ENCODE measurements at places on chromosomes 3 and 15.

DNA sequence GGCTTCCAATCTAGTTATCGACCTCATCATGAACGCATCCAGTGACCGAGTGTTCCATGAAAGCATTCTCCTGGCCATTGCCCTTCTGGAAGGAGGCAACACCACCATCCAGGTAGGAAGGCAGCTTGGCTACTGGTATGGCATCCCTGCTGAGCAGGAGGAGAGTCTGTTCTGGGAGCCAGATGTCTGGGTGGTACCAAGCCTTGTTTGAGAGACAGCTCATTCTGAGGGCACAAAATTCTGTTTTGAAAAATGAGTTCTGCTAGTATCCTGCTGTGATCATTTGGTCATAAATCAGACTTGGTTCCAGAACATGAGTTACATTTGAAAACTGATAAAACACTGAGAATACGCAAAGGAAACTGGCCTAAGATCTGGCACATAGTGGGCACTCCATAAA is 242.1 kb downstream of the ITPR1 start:
- DNase-seq = no peak

GRCh38 chr3:81132995-81133394 is 628.5 kb downstream of the GBE1 start:
- no peak for DNase-seq

DNA sequence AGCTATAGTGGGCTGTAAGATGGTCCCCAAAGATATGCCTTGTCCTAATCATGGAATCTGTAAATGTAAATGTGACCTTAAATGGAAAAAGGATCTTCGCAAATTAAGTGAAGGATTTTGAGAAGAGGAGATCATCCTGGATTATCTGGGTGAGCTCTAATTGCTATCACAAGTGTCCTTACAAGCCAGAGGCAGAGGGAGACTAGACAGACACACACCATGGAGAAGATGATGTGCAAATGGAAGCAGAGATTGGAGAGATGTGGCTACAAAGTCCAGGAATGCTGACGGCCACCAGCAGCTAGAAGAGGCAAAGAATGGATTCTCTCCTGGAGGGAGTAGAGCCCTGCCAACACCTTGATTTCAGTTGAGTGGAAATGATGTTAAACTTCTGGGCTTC is 102.3 kb upstream of the PROK2 start:
- no peak for DNase-seq

- no peak for DNase-seq
Observed at GRCh38 chr15:39125904-39126303, 455.0 kb upstream of the THBS1 start.

GRCh38 chr3:123286308-123287023 is 84.7 kb downstream of the SEC22A start:
- no peak for DNase-seq

Data from suprapubic skin (tissue), 4 donors.